ENCODE measurements at places on chromosomes 3 and 15. TPM values are rescaled to one million over a fixed set of nuclear protein-coding genes. Genes with fewer than 3 reads are reported as not detected.

DNA sequence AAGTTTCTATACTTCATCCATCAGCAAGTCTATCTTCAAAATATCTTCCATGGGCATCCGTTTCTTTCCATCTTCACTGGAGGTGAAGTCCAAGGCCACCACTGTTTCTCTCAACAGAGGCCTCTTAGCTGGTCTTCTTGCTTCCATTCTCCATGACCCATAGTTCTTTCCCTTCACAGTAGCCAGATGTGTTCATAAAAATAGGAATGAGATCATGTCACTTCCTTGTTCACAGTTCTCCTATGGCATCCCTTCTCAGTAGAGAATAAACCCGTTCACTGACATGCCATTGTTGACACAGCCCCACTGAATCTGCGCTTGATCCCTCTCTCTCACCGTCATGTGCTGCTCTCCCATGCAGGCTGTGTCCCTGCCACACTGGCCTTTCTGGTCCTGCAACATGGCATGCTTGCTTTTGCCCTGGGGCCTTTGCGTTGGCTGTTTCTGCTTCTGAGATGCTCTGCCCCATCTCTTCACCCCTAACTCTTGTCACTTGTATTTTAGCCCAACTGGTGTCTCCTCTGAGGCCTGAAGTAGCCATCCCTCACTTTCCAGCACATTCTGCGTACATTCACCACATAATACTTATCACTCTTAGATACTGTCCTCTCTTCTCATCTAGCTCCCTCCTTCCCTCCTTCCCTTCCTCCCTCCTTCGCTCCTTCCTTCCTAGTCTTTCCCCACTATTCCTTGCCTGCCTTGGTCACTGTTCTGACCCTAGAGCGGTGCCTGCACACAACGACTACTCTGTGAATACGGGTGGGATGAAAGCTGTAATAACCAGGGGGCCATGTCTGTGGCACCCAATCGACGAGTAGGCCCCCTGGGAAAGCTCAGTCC, 42.0 kb downstream of the STARD5 start:
- H3K27me3 ChIP-seq = no peaks in the 10 kb centered on the region
- H3K27ac ChIP-seq = no peak overlapping the region
- peaks cover 26% of the 10 kb centered on the region for H3K4me1 ChIP-seq
- no peak overlapping the region for H3K4me3 ChIP-seq

GRCh38 chr3:190591080-190591479, 77.2 kb downstream of the IL1RAP start:
- no peak overlapping the region for H3K27ac ChIP-seq
- no peak for DNase-seq
- H3K4me3 ChIP-seq = no peak overlapping the region
- no peaks in the 10 kb centered on the region for H3K27me3 ChIP-seq
- no peaks in the 10 kb centered on the region for H3K36me3 ChIP-seq

GRCh38 chr15:86183596-86184491, 104.2 kb downstream of the AGBL1 start:
- no peak for DNase-seq
- no peaks in the 10 kb centered on the region for H3K36me3 ChIP-seq
- no peak overlapping the region for H3K27ac ChIP-seq
- H3K4me1 ChIP-seq = no peaks in the 10 kb centered on the region

DNA sequence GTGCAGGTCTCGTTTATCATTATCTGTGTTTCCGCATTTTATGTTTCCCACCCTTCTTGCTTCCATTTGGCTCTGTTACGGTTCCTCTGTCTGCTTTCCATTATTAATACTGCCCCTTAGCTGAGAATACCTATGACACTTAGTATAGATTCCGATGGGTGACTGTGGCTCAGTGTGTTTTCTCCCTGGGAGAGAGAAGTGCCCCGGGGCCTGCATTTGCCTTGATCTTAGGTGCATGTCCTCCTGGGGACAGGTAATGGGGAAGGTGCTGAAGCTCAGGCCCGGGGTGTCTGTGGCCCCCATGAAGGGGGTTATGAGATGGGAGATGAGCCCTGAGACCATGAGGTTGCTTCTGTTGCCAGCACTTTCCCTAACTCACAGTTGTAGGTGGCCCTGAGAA, 43.4 kb upstream of the PCSK6 start:
- H3K36me3 ChIP-seq = no peaks in the 10 kb centered on the region
- no peaks in the 10 kb centered on the region for H3K27me3 ChIP-seq
- H3K4me1 ChIP-seq = no peaks in the 10 kb centered on the region
- DNase-seq = no peak
- H3K27ac ChIP-seq = no peak overlapping the region

GRCh38 chr3:24166515-24166914, 221.4 kb downstream of the NR1D2 start:
- no peak for DNase-seq
- H3K36me3 ChIP-seq = no peaks in the 10 kb centered on the region
- no peaks in the 10 kb centered on the region for H3K27me3 ChIP-seq
- H3K4me3 ChIP-seq = no peak overlapping the region

DNA sequence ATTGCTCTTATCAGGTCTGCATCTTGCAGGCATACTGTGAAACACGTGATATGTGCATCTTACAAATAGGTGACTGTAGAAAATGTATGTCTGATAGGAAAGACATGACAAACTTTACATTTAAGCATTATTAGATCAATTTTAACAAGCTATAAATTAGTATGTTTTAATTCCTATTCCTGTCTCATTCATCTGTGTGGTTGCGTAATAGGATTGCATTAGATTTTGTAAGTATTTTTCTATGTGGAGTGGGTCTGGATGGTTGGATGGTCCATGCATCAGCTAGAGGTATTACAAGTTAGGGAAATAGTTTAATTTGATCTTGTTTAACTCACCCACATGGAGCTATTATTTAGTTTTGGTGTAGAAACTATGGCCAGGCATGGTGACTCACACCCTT, 18.8 kb downstream of the ASTE1 start:
- no peaks in the 10 kb centered on the region for H3K4me1 ChIP-seq
- peaks cover 2% of the 10 kb centered on the region for H3K36me3 ChIP-seq
- no peak overlapping the region for H3K27ac ChIP-seq
- no peaks in the 10 kb centered on the region for H3K27me3 ChIP-seq

DNA sequence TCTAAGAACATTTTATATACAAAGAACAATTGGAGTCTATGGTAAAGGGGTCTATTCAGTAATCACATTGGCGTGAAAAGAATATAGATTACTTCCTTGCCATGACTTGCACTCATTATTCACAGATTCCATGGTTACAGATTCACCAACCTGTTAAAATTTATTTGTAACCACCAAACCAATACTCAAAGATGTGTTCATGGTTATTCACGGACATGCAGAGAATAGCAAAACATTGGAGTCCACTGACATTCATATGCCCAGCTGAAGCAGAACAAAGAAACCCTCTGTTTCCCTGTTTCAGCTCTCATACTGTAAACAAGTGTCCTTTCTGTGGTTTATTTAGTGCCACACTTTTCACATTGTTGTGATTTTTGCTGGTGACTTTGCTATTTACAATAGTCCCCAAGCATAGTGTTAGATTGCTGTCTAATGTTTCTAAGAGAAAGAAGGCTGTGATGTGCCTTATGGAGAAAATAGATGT, 185.8 kb upstream of the TTC14 start:
- DNase-seq = no peak
- no peaks in the 10 kb centered on the region for H3K27me3 ChIP-seq
- H3K36me3 ChIP-seq = no peaks in the 10 kb centered on the region

- DNase-seq = no peak
- no peak overlapping the region for H3K4me3 ChIP-seq
- H3K27ac ChIP-seq = no peak overlapping the region
- no peaks in the 10 kb centered on the region for H3K36me3 ChIP-seq
- no peaks in the 10 kb centered on the region for H3K4me1 ChIP-seq
These were observed 177.2 kb downstream of the TP63 start for GRCh38 chr3:189808246-189809007.

- no peaks in the 10 kb centered on the region for H3K27me3 ChIP-seq
- DNase-seq = no peak
- no peak overlapping the region for H3K4me3 ChIP-seq
- H3K27ac ChIP-seq = no peak overlapping the region
These were observed 19.3 kb upstream of the GPX1 start for GRCh38 chr3:49377483-49377882.

GRCh38 chr3:60304112-60304511, 947.1 kb downstream of the FHIT start:
- H3K36me3 ChIP-seq = no peaks in the 10 kb centered on the region
- H3K27ac ChIP-seq = no peak overlapping the region

GRCh38 chr3:52099001-52099401, 42.6 kb upstream of the DUSP7 start:
- H3K27me3 ChIP-seq = no peaks in the 10 kb centered on the region
- H3K27ac ChIP-seq = no peak overlapping the region
- H3K4me1 ChIP-seq = no peaks in the 10 kb centered on the region
- H3K4me3 ChIP-seq = no peak overlapping the region
- DNase-seq = no peak

GRCh38 chr3:171028779-171029232, 2.3 kb upstream of the SLC2A2 start:
- DNase-seq = no peak
- H3K4me3 ChIP-seq = peak overlapping the region; percentile 25
- H3K36me3 ChIP-seq = no peaks in the 10 kb centered on the region

DNA sequence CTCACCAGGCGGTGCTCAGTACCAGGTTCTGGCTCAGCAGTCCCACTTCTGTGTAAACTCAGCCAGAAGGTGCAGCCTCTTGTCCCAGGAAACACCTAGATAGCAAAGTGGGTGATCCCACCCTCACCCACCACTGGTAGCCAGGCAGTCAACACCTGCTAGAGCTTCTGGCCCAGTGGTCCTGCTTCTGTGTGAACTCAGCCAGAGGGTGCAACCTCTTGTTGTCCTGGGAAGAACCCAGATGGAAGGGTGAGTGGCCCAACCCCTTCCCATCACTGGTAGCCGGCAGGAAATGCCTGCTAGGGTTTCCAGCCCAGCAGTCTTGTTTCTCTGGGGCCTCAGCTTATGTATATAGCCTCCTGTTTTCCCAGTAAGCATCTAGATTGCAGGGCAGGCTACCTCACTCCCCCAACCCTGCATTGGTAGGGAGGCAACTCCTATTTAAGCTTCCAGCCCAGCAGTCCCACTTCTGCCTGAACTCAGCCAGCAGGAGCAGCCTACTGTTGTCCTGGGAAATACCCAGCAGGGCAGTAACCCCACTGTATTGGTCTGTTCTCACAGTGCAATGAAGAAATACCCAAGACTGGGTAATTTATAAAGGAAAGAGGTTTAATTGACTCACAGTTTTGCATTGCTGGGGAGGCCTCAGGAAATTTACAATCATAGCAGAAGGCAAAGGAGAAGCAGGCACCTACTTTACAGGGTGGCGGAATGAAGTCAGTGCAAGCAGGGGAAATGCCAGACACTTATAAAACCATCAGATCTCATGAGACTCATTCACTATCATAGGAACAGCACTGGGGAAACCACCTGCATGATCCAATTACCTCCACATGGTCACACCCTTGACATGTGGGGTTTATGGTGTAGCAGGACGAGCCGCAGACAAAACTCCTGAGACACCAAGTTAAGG, 110.6 kb downstream of the DTWD1 start:
- H3K27ac ChIP-seq = no peak overlapping the region
- no peak overlapping the region for H3K4me3 ChIP-seq
- H3K36me3 ChIP-seq = no peaks in the 10 kb centered on the region
- H3K27me3 ChIP-seq = no peaks in the 10 kb centered on the region
- no peaks in the 10 kb centered on the region for H3K4me1 ChIP-seq
- no peak for DNase-seq

GRCh38 chr3:126634803-126635202, 20.1 kb downstream of the TXNRD3 start:
- DNase-seq = no peak
- H3K4me1 ChIP-seq = no peaks in the 10 kb centered on the region
- no peak overlapping the region for H3K27ac ChIP-seq
- H3K36me3 ChIP-seq = no peaks in the 10 kb centered on the region

DNA sequence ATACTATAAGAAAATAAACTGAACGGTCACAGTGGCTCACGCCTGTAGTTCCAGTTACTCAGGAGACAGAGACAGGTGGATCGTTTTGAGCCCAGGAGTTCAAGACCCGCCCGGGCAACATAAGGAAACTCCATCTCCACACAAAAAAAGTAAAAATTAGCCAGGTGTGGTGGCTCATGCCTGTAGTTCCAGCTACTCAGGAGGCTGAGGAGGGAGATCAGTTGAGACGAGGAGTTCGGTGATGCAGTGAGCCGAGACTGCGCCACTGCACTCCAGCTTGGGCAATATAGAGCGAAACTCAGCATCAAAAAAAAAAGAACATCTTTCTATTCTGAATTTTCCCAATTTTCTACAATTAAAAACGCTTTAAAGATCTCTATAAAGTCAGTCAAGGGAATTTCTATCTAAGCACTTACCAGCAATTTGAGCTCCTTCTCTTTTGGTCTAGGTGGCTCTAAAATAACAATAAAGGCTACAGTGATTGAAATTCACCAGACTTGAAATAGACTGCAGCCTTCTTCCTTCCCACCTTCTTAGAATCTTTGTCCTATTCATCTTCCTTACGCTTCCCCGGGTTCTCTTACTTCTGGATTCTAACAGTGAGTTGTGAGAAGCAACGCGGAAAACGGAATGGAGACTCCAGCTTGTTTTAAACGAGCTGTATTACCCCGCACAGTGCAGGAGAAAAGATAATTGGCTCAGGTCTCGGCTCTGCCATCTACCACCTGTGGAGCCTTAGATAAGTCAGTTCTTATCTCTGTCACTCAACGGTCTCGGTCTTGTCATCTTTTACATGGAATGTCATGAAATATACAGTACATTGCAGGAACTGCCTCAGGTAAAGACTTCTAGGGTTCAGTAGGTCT, 812 bp upstream of the SEC62 start:
- H3K36me3 ChIP-seq = peaks cover 5% of the 10 kb centered on the region
- H3K4me1 ChIP-seq = peaks cover 36% of the 10 kb centered on the region
- peak overlapping the region; percentile 95 for H3K27ac ChIP-seq
- no peak for DNase-seq

- H3K27ac ChIP-seq = peak within 1 kb of the TSS; percentile 57
- peak; percentile 69 for DNase-seq
- no peaks in the 10 kb centered on the region for H3K36me3 ChIP-seq
- peaks cover 4% of the 10 kb centered on the region for H3K4me1 ChIP-seq
- H3K27me3 ChIP-seq = no peaks in the 10 kb centered on the region
These were observed at the start of gene CDC25A for GRCh38 chr3:48188266-48189201. Gene CDC25A, minus strand, starts transcription at chr3:48188417. Its CDS starts 470 bp downstream, at chr3:48187947.

The DNASE1L3 gene
- not detected for polyA plus RNA-seq

The GABRR3 gene
- polyA plus RNA-seq = not detected

The ANKUB1 gene
- polyA plus RNA-seq = not detected

The STIMATE gene
- 3.0 TPM for polyA plus RNA-seq

The VGLL3 gene
- polyA plus RNA-seq = not detected

The SEC22A gene
- 14.0 TPM for polyA plus RNA-seq

The C15orf39 gene
- polyA plus RNA-seq = 6.1 TPM

The LCTL gene
- polyA plus RNA-seq = not detected

The COL8A1 gene
- not detected for polyA plus RNA-seq

The SOX14 gene
- polyA plus RNA-seq = not detected

The TYRO3 gene
- not detected for polyA plus RNA-seq
